ENCODE measurements at places on chromosomes 5 and 9. TPM values are rescaled to one million over a fixed set of nuclear protein-coding genes. Genes with fewer than 3 reads are reported as not detected.

DNA sequence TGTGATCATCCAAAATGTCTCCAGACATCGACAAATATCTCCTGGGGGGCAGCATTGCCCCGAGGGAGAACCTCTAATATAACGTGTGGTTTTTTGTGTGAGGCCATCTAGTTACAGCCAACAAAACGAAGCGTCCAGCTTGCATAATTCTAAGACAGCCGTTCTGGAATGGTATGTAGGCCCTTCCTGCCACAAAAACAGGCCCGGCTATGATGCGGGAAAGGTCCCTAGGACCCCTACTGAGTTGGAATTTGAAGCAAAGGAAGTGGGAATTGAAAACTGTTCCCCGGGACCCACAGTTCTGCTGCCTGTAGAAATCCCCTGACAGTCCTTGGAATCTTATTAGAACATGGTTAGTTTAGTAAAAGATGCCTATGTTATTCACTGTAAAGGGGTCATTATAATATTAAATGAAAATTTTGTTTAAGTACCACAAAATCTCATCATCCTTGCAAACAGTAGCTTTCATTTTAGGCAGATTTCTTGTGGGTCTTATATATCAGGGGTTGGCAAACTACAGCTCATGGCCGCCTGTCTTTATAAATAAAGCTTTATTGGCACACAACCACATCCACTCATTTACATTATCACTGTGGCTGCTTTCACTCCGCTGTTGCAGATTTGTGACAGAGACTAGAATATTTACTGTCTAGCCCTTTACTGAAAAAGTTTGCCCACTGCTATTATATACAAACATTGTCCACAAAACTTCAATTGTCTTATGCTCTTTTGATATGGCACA, 70.7 kb downstream of the MSX2 start:
- DNase-seq = no peak

- no peak for DNase-seq
Observed at GRCh38 chr5:142375944-142376411, 51.2 kb upstream of the SPRY4 start.

- DNase-seq = no peak
Observed at GRCh38 chr5:101716941-101717340, 579.1 kb downstream of the SLCO4C1 start.

DNA sequence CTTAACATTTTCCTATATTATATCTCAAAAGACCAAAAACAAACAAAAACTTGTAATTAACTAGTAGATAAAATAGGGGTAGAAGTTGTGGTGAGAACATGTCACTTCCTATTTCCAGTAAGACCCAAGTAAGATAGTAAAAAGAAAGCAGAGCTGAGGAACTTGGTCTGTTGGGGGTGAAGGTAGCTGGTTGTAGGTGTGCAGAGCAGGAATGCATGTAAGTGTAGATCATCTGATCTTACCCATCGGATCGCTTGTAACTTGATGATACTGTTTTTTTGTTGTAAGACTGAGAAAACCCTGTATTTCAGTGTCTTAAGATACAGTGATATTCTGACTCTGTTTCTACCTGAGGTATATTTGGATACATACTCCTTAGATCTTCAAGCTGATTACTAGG, 5.7 kb downstream of the SRP19 start:
- DNase-seq = no peak

GRCh38 chr5:176578391-176578808, 29.3 kb downstream of the CDHR2 start:
- peak; percentile 83 for DNase-seq

DNA sequence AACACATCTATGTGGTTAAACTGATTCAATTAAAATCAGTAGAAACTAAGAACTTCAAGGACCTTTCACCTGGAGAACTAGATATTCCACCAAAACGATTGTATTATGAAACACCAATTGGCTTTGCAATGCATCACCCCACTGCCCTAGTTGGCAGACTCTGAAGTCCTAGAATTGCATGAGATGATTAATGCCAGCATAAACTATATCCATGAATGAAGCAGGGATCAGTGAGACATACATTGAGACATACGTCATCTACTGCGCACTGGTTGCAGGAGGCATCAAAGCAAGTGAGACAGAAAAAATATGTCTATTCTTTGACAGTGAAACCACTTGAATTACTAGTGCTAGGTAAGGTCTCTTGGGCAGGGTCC, 9.7 kb upstream of the ZNF354A start:
- no peak for DNase-seq

DNA sequence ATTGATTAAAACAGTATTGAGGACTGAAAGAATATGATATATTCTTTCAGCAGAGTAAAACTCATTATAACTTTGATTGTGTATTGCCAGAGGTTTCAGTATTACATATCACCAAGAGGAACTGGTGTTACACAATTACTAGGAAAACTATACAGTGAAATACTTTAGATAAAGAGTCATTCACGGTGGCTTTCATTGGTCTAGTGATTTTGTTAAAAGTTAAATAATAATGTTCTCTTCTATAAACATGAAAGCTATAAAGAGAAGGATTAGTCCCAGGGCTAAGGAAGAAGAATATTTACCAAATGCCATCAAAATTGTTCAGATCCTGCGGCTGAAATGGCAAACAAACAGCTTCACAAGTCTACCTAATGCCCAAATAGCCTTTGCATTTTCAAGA, 306.2 kb downstream of the SEMA5A start:
- DNase-seq = no peak

DNA sequence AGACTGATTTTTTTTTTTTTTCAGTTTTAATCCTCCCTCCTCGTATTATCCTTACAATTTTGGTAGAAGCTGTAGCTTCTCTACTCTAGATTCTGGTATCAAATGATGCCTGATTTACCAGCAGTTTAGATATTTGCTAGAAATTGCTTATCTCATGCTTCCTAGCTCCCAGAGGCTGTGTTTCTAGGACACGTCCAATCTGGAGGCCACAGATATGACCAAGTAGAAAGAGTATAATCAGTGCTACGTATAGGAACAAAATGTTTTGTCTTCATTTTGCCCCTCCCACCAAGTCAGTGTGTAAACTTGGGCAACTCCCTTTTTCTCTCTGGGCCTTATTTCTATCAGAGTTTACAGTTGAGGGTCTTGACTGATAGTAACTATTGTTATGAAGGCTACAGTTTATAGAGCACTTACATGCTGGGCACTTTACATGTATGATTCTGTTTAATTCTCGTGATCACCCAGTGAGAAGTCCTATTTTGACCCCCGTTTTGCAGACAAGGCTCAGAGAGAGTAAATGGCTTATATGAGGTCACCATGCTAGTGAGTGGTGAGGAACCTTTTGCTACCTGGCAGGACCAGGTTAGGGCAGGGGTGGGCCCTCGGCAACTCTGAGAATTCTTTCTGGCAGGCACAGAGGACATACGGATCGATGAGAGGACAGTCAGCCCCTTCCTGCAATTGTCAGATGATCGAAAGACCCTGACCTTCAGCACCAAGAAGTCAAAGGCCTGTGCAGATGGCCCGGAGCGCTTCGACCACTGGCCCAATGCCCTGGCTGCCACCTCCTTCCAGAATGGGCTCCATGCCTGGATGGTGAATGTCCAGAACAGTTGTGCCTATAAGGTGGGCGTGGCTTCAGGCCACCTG, 7.6 kb downstream of the HDHD3 start:
- DNase-seq = no peak

DNA sequence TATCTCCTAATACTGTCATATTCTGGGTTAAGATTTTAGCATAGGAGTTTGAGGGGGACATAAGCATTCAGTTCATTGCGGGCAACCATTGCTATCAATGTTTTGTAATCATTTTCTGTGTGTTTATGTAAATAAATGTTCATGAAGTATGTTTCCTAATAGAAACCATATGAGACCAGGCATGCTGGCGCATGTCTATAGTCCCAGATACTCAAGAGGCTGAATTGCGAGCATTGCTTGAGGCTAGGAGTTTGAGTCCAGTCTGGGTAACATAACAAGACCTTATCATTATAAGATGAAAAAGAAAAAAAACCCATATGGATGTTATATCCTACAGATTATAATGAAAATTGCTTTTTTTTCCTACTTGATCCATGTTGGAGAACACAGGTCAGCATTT, 91.2 kb downstream of the F2RL2 start:
- no peak for DNase-seq

GRCh38 chr5:173001229-173001841, 17.8 kb downstream of the ATP6V0E1 start:
- no peak for DNase-seq

GRCh38 chr9:70511858-70512257, 97.4 kb upstream of the KLF9 start:
- no peak for DNase-seq

GRCh38 chr5:73853091-73853490, 227.1 kb downstream of the ARHGEF28 start:
- DNase-seq = no peak

DNA sequence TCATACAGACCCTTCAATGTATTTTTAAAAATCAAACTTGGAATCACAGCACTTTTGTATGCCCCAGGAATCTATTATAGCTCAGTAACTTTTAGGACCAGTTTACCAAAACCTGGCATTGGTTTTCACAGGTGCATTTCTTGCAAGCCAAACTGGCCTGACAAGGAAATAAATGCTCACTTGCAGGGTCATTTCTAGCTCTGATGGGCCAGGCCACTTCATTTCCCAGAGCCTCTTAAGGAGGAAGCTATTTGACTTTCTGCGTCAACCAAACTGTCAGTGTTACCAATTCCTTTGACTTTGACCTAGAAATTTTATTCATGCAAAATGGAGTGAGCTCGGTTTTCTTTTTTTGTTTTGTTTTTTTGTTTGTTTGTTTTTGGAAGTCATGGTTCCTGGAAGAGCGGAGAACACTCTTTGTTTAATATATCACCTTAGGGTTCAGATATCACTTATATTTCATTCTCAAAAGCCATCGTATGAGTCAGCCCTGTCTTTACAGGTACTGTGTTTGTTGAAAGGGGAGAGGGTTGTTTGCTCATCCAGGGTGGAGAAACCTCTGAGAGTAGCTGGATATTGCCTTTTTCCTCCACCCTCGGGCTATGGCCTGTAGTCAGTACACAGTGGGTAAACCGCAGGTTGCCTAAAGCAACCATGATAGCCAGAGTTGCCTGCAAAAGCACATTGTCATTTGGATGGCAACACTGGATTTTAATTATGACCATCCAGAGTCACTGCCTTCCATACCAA, 58.9 kb downstream of the GNA14 start:
- DNase-seq = no peak

GRCh38 chr5:153543959-153544470, 53.5 kb downstream of the GRIA1 start:
- DNase-seq = no peak

GRCh38 chr5:133821311-133821741, 147.1 kb downstream of the C5orf15 start:
- no peak for DNase-seq

DNA sequence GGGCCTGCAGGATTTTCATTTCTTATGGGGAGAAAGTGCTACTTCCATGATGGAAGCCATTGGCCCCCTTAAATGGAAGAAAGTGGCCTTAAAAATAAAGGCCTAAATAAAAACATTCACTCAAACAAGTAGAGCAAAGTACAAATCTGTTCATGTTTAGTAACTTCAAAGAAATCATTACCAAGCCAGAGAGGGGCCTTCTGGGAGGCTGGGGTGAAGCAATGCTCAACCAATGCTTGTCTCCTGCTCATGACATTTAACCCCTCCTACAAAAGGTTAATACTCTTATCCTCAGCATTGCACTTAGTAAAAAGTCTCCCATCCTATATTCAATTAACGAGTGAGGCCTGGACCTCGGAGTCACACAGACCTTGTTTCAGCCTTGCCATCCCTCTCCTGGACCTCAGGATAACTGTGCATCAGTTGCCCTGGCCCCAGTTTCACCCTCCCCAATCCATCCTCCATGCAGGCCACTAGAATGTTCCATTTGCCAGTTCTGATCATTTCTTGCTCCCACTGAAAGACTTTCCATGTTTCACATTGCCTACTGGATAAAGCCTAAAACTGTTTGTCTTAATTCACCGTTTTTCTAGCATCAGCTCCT, 36.9 kb upstream of the ALDH1B1 start:
- no peak for DNase-seq

- DNase-seq = no peak
Observed at GRCh38 chr5:76836181-76836580, 13.6 kb upstream of the S100Z start.

- no peak for DNase-seq
Observed at GRCh38 chr5:1536322-1536845, 12.6 kb upstream of the LPCAT1 start.

DNA sequence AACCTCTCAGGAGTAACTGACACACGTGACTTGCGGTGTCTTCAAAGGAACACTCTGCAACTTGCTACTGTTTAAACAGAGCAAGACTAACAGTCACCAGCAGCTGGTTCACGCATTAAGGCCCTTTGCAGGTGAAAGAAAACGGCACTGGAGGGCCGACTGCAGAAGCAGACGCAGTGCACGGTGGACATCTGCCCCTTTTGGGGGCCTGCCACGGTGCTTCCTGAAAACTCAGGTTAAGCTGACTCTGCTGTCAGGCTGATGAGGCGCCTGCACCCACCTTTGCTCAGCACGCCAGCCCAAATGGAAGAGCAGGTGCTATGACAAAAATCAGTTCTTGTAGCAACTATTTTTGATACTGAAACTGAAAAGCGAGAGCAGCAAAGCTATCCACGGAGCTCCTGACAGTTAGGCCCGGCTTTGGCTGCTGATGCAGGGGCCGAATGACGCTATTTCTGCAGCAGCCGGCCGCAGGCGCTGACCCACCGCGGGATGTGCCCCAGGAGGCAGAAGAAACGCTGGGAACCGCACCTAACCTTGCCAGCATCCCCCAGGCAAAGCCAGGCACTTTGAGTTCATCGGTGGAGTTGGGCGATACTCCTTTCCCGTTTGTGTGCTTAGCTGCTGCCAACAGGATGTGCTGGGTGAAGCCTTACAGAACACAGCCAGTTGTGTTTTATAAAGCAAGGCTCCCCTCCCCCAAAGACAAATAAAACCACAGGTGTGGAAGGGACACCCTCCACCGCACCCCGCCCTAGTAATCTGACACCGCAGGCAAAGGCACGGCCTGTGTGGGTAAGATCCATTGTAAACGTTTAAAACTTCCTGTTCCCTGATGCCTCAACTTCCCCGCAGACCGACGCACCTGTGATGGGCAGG, 21.1 kb upstream of the TERT start:
- no peak for DNase-seq

DNA sequence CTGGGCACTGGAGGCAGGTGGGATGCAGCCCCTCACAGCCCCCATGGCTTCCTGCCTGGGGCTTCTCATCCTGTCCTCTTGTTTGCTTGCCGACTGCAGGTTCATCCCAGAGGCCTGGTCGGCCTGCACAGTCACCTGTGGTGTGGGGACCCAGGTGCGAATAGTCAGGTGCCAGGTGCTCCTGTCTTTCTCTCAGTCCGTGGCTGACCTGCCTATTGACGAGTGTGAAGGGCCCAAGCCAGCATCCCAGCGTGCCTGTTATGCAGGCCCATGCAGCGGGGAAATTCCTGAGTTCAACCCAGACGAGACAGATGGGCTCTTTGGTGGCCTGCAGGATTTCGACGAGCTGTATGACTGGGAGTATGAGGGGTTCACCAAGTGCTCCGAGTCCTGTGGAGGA, 232.7 kb downstream of the ADAMTSL1 start:
- DNase-seq = no peak

- DNase-seq = no peak
Observed at GRCh38 chr5:110916381-110917049, 155.0 kb upstream of the TSLP start.

- no peak for DNase-seq
Observed at GRCh38 chr5:33824516-33825195, 67.1 kb downstream of the ADAMTS12 start.

The LCP2 gene
- 0.61 TPM for total RNA-seq

The ROPN1L gene
- 0.66 TPM for total RNA-seq

The ANXA1 gene
- 486 TPM for total RNA-seq

The GFI1B gene
- total RNA-seq = 0.20 TPM

The ORM1 gene
- 5.6 TPM for total RNA-seq

The NR2F1 gene
- total RNA-seq = 51.2 TPM

The FOXD4 gene
- 2.8 TPM for total RNA-seq

Data from HCT116 (cell line).